SJCRH30 (cell line): ENCODE measurements at places on chromosomes 5 and 9. TPM values are rescaled to one million over a fixed set of nuclear protein-coding genes. Genes with fewer than 3 reads are reported as not detected.

The BTNL8 gene
- total RNA-seq = not detected in 2 replicates

GRCh38 chr9:35521708-35522107 is 31.8 kb downstream of the RUSC2 start:
- no peak for DNase-seq
- H3K36me3 ChIP-seq = no peaks in the 10 kb centered on the region
- H3K27me3 ChIP-seq = no peaks in the 10 kb centered on the region
- peaks cover 60% of the 10 kb centered on the region for H3K4me1 ChIP-seq

- no peak overlapping the region for H3K27ac ChIP-seq
- H3K36me3 ChIP-seq = no peaks in the 10 kb centered on the region; the same call in 1 of the 2 replicates
- H3K4me3 ChIP-seq = no peak overlapping the region
- no peaks in the 10 kb centered on the region for H3K4me1 ChIP-seq
These were observed 3.2 kb upstream of the SRP19 start for GRCh38 chr5:112857866-112858265.

- DNase-seq = no peak
- H3K4me1 ChIP-seq = no peaks in the 10 kb centered on the region
- H3K27ac ChIP-seq = no peak overlapping the region
- no peaks in the 10 kb centered on the region for H3K27me3 ChIP-seq
- no peak overlapping the region for H3K4me3 ChIP-seq
- H3K36me3 ChIP-seq = no peaks in the 10 kb centered on the region
These were observed 426.8 kb upstream of the CDH9 start for GRCh38 chr5:27465140-27465539.

DNA sequence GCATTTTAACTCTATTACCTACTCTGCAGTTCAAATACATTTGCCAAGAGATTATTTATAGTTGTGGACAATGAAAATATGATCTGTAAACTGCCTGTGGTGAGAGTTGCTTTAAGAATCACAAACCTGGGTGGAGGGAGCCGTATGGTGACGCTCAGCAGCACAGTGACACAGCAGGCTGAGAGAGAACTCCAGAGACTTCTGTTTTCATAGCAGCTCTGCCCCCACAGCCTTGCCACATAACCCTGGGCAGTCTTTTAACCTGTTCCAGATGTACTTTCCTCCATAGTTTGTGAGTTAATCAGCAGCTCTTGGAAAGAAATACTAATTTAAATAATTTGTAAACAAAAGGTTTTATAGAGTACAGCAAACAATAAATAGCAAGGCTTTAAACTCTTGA is 450.5 kb downstream of the ELAVL2 start:
- no peak overlapping the region for H3K27ac ChIP-seq
- no peaks in the 10 kb centered on the region for H3K27me3 ChIP-seq
- no peak for DNase-seq
- H3K4me3 ChIP-seq = no peak overlapping the region
- no peaks in the 10 kb centered on the region for H3K4me1 ChIP-seq

- peak; percentile 41 for DNase-seq
- peak overlapping the region; percentile 59 for H3K4me3 ChIP-seq
- H3K36me3 ChIP-seq = no peaks in the 10 kb centered on the region
- no peaks in the 10 kb centered on the region for H3K4me1 ChIP-seq
These were observed 518 bp downstream of the LOX start for GRCh38 chr5:122077366-122078115.
